ENCODE measurements at places on chromosomes 1 and 21. TPM values are rescaled to one million over a fixed set of nuclear protein-coding genes. Genes with fewer than 3 reads are reported as not detected.

FCRL1 gene
- total RNA-seq = not detected

PTGFR gene
- 3.6 TPM for total RNA-seq

GRCh38 chr1:163980394-163980793, 578.6 kb upstream of the PBX1 start:
- H3K27me3 ChIP-seq = no peaks in the 10 kb centered on the region
- no peak overlapping the region for H3K4me3 ChIP-seq
- no peak for DNase-seq
- H3K4me1 ChIP-seq = no peaks in the 10 kb centered on the region

GRCh38 chr21:25561668-25562641, 45.3 kb downstream of the MRPL39 start:
- peak overlapping the region; percentile 58 for H3K4me3 ChIP-seq
- peaks cover 28% of the 10 kb centered on the region for H3K36me3 ChIP-seq
- no peaks in the 10 kb centered on the region for H3K27me3 ChIP-seq
- H3K27ac ChIP-seq = peak overlapping the region; percentile 80
- H3K4me1 ChIP-seq = peaks cover 15% of the 10 kb centered on the region

HAPLN2 gene
- total RNA-seq = not detected

LCE2A gene
- not detected for total RNA-seq

- no peaks in the 10 kb centered on the region for H3K27me3 ChIP-seq
- H3K4me1 ChIP-seq = no peaks in the 10 kb centered on the region
- H3K4me3 ChIP-seq = no peak overlapping the region
- no peak overlapping the region for H3K27ac ChIP-seq
Observed at GRCh38 chr1:193654951-193655735, 468.7 kb upstream of the B3GALT2 start.

DNA sequence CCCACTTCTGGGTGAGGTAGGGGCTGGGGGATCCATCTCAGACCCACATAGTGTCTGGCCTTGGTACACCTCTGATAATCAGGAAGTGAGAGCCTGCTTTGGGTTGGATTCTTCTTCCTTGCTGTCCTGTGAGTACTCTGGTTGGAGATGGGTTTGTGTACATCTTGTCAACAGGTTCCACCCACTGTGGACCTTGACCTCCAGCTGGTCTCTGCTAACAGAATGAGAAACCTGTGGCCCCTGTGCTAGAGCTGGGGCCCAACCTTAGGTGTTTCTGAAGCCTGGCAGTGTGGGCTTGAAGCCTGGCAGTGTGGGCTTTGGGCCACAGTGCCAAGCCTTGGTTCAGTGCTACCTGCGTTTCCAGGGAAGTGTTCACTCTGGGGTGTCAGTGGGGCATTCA, 2.6 kb downstream of the ZBTB48 start:
- no peak overlapping the region for H3K27ac ChIP-seq
- no peak for DNase-seq
- H3K27me3 ChIP-seq = no peaks in the 10 kb centered on the region
- peaks cover 22% of the 10 kb centered on the region for H3K4me1 ChIP-seq
- no peak overlapping the region for H3K4me3 ChIP-seq

ITLN1 gene
- not detected for total RNA-seq

DNA sequence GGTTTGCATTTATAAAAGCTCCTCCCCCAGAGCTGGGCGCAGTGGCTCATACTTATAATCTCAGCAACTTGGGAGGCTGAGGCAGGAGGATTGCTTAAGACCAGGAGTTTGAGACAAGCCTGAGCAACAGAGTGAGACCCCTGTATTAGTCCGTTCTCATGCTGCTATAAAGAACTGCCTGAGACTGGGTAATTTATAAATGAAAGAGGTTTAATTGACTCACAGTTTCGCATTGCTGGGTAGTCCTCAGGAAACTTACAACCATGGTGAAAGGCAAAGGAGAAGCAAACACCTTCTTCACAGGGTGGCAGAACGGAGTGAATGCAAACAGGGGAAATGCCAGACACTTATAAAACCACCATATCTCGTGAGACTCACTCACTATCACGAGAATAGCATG, 52.5 kb downstream of the ZNF684 start:
- no peak overlapping the region for H3K4me3 ChIP-seq
- H3K4me1 ChIP-seq = peaks cover 12% of the 10 kb centered on the region
- H3K27me3 ChIP-seq = no peaks in the 10 kb centered on the region
- no peak overlapping the region for H3K27ac ChIP-seq
- no peak for DNase-seq
- H3K36me3 ChIP-seq = no peaks in the 10 kb centered on the region

- no peak overlapping the region for H3K4me3 ChIP-seq
- no peaks in the 10 kb centered on the region for H3K36me3 ChIP-seq
- H3K27me3 ChIP-seq = no peaks in the 10 kb centered on the region
- no peak for DNase-seq
Observed at GRCh38 chr21:35386491-35387079, 337.5 kb upstream of the RUNX1 start.

DEPDC1 gene
- 49.5 TPM for total RNA-seq

- DNase-seq = no peak
- no peaks in the 10 kb centered on the region for H3K4me1 ChIP-seq
- no peaks in the 10 kb centered on the region for H3K36me3 ChIP-seq
- H3K4me3 ChIP-seq = no peak overlapping the region
Observed at GRCh38 chr1:53620061-53620855, 118.7 kb downstream of the GLIS1 start.
